ENCODE measurements at places on chromosomes 6 and 20. TPM values are rescaled to one million over a fixed set of nuclear protein-coding genes. Genes with fewer than 3 reads are reported as not detected.

DNA sequence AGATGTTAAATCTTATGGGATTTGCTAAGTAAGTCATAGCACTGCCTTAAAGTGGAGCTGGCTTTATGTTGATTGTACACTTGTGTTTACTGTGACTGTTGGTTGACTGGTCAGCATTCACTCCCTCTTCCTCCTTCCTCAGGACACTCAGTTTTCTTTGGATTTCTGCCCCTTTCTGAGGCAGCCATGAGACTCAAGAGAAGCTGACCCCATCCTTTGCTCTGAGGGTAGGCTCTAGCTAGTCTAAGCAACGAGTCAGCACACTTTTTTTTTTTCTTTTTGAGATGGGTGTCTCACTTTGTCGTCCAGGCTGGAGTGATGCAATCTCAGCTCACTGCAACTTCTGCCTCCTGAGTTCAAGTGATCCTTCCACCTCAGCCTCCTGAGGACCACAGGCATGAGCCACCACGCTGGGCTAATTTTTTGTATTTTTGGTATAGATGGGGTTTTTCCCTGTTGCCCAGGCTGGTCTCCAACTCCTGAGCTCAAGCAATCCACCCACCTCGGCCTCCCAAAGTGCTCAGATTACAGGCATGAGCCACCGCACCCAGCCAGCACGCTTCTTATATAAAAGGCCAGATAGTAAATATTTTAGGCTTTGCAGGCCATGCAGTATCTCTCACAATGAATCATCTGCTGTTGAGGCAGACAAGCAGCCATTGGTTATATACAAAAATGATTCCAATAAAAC lies 191.4 kb downstream of the NFATC2 start:
- no peak for DNase-seq

GRCh38 chr20:62219101-62219991 lies 732 bp downstream of the HRH3 start:
- no peak for DNase-seq

DNA sequence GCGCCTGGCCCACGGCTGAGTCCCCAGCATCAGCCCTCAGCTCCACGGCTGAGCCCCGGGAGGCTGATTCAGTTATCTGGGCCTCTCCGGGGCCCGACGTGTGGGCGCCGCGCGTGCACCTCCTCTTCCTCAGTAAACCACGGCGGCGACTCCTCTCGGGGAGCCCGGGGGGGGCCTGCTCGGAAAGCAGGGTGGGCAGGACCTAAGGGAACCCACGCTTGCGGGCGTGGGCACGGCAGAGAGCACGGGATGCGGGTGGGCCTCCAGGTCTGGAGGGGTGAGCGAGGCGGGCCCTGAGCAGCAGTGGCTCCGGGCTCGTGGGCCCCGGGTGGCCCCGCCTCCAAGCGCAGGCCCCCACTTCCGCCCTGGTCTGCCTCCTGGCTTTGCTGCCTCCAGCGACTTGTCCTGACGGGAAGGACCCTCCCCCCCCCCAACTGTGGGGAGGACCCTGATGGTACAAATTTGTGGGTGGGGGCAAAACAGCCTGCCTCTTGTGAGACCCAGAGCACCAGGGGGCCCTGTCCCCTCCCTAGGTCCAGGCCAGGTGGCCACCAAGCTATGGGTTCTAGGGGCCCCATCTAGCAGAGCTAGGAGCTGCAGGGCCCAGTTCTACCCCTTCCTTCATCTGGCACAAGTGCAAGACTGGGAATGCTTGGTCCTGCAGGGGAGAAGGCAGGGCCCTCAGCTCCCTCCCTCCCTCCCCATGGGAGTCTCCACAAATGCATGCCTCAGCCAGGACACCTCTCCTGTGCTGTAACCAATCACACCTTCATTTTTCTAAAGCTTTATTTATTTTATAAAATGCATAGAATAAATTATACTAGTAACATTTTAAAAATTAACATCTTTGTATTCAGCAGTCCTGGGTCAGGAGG lies 16.9 kb downstream of the UCKL1 start:
- no peak for DNase-seq

GRCh38 chr6:90136176-90136575 lies 160.5 kb downstream of the BACH2 start:
- DNase-seq, result no peak

- peak; percentile 43 for DNase-seq
These were observed 52.8 kb upstream of the BMP6 start for GRCh38 chr6:7673063-7673536.

DNA sequence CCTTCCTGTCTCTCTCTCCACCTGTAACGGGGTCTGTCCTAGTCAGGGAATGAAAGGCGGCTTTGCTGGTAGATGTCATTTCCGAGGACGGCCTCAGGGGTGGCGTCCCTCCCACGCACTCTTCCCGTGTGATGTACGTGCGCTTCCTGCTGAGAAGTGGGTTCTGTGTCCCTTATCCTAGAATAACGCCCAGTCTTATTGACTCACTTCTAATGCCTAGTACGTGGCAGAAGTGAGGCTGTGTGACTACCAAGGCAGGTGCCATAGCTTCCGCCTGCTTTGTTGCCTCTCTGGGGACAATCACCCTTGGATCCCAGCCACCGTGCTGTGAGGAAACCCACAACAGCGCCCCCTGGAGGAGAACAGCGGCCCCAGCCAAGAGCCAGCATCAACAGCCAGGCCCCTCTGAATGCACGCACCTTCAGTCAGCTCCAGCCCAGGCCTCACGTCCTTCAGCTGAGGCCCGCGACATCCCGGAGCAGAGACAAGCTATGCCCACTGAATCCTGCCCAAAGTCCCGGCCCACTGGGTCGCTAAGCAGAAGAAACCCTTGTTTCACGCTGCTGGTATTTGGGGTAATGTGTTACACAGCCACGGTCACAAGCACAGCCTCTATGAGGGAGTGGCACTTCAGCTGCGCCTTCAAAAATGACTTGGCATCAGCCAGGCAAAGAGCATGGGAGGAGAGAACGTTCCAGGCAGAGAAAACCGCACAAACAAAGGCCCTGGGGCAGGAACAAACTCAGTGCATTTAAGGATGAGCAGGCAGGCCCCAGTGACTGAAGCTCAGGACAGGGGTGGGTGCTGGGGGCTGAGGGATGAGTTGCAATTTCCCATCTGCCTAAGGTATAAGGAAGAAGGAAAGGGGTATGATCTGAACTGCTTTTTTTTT lies 224.2 kb downstream of the NFATC2 start:
- DNase-seq, result peak; percentile 9

The ZBTB46 gene
- 16.5 TPM for total RNA-seq

GRCh38 chr6:22251348-22251747 lies 45.5 kb downstream of the PRL start:
- DNase-seq, result no peak

The PSMF1 gene
- 162 TPM for total RNA-seq

The AVP gene
- total RNA-seq, result not detected

The MYB gene
- 0.13 TPM for total RNA-seq

DNA sequence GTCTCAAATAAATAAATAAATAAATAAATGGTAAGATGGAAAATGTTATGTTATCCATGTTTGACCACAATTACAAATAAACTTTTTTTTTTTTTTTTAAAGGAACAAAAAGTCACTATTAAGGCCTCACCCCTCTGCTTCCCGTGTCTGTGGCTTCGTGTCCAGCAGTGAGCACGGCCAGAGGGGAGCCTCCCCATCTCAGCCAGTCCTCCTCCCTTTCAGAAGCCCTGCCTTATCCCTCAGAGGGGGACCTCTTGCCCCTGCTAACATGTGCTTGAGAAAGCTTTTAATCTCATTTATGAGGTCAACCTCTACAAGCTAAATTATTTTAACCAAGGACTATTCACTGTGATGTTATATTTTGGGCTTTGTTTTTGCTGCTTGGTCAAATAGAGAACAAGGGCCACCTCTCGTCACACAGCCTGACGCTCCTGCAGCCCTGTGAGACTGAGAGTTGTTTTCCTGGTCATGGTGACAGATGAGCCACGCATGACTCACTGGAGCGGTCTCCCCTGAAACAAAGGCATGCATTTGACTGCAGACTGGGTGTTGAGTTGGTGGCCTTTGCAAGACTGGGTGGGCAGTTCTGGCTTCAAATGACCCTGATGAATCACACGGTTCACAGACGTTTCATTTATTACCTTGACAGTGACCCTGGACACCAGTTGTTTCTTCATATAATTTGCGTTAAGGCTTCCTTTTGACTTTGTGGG lies 131.8 kb downstream of the TIAM2 start:
- DNase-seq, result no peak

DNA sequence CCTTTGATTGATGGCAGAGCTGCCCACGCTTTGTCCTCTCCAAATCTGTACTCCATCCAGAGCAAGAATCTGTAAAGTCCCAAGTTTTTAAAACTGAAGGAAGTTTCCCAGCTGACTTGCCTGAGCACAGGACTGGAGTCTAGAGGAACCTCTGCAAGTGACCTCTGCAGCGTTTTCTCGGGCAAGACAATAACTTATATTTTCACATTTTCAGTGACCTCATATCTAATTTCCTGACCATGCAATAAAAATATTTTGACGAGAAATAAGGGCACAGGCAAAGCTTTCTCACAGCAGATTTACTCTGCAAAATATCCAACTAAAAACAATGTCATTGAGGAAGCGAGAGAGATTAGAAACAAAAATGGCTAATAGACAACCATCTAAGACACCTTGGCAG lies 185.5 kb upstream of the SNX9 start:
- DNase-seq, result no peak

- peak; percentile 18 for DNase-seq
These were observed 167.6 kb upstream of the CST7 start for GRCh38 chr20:24781418-24781980.

DNA sequence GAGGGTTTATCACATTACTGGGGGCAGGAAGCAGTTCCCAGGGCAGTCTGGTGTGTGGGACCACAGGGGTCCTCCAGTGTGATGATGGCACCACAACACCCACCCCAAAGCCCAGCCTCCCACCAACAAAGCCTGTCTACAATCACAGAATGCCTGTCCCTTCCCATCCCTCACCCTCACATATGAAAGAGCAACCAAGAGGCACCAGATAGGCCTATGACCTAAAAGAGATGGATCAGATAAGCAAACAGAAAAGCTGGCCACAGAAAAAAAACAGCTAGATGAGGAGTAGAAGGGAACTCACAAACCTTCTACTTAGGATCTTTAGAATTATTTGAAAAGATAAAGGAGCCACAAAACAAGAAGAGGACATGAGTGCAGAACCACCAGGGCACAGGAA lies 54.3 kb downstream of the SERAC1 start:
- DNase-seq, result no peak

DNA sequence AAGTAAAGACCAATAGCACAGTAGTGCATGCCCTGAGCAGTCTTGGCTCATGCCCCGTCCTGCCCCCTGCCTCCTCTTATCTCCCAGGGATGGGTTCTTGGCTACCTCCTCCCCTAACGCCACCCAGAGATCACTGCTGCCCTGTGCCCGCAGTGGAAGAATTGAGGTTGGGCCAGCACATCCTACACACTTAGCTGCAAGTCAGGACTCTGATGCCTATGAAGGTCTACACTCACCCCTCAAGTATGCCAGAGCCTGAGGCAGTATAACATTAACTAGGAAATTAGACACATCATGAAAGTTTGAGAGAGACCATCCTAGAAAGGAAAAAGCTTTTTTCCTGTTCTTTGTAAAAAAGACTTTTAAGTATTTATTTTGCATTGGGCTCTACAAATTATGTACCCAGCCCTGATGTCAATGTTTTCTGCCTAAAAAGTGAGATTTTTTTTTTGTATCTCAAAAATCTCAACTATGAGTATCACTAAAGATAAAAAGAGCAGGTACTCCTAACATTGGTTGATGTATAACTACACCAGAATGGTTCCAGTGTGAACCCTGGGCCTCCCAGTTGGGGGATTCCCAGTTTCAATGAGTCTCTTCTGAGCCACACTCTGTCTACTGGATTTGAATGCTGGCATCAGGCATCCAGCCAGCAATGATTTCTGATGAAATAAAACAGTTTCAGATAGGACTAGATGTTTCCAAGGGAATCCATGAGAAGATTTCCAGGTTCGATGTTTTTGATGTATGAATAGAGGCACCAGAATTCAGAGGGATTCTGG lies 115.4 kb downstream of the ISM1 start:
- DNase-seq, result no peak

The ADGRF5 gene
- total RNA-seq, result 36.7 TPM

DNA sequence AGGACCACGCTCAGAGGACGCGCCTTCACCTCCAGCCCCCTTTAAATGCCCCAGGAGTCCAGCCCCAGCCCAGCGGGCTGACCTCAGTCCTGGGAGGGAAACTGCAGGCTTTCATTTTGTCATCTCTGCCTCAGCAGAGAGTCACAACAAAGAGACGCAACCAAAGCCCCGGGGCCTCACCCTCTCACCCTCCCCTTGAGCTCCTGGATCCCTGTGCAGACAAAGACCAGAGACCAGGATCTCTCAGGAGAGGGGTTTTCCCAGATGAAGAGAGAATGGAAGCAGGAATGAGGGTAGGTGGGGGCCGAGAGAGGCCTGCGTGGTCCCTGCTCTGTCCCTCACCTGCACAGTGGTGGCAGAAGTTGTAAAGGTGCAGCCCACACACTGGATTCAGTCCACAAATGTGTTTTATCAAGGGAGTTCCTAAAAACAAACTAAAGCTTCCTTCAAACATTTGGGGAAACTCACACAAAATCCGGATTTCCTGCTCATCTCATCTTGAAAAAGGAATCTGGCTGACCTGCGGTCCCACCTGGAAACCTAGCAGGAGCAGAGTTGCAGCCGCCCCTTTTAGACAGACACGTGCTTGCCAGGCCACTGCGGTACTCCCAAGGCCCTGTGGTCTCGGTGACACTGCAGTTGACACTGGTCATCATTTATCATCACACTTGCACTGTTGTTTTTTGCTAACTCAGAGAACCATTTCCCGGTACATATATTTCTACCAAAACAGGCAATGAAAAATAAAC lies 27.1 kb downstream of the PTGIS start:
- DNase-seq, result no peak

DNA sequence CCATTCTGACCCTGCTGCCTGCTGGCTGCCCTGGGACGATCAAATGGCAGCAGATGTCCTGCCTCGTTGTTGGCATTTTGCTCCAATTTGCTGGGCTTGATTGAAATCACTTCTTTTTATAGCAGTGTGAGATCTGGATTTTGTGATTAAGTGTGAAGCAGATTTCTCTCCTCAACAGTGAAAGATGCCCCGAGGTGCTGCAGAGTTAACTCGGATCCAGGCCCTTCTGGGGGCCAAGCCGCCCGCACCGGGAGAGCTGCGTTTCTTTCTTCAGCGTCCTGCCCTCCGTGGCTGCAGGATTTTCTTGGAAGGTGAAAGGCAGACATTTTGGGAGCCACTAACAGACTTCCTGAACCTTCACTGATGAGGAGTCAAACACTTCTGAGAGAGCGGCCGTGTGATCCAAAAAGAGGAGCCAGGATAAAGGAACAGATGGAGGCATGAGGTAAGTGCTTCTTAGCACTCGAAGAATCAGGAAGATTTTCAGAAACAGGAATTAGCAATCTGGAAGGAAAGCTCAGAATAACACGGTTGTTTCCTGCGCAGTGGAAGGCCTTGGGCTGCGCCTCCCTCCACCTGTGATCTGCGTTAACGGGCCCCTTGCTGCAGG lies 139.5 kb upstream of the AFDN start:
- no peak for DNase-seq

GRCh38 chr6:32060966-32061655 lies 22.9 kb downstream of the CYP21A2 start:
- DNase-seq, result no peak

- DNase-seq, result no peak
These were observed 53.1 kb upstream of the ARMC2 start for GRCh38 chr6:108795122-108795521.

Data from heart right ventricle (tissue), 16 donors.